Ureter (tissue), 1 donor: ENCODE measurements at places on chromosomes 6 and 20. TPM values are rescaled to one million over a fixed set of nuclear protein-coding genes. Genes with fewer than 3 reads are reported as not detected.

DNA sequence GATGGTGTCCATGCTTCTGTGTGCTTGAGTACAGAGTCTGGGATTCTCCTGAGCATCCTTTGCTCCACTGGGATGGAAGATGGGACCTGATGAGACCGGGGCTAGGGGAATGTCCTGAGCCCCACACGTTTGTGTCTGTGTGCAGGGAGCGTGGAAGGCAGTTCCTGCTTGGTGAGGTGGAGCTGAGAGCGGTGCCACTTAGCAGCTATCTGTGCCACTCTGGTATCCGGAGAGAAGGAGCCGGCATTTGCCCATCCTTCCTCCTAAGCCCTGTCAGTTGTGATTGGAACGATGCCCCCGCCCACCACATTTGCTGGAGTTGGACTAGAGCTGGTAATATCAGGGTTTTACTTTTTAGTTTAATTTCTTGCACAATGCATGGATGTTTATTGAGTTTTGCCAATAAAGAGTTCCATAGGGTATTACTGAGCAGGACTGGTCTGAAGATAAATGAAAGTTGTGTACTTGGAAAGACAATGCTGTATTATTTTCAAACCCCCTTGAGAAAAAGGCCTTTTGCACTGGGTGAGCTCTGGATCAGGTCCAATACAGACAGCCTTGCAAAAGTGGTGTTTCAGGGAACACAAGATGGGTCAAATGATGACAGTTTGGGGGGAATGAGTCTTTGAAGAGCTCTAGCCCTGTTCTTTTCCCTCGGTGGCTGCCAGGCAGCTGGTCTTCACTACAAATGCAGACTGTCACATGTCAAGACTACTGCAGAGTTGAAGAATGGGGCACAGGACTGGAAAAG, 130.8 kb downstream of the SYCP2 start:
- peak; percentile 26 for DNase-seq

The NHLRC1 gene
- 4.1 TPM for total RNA-seq

DNA sequence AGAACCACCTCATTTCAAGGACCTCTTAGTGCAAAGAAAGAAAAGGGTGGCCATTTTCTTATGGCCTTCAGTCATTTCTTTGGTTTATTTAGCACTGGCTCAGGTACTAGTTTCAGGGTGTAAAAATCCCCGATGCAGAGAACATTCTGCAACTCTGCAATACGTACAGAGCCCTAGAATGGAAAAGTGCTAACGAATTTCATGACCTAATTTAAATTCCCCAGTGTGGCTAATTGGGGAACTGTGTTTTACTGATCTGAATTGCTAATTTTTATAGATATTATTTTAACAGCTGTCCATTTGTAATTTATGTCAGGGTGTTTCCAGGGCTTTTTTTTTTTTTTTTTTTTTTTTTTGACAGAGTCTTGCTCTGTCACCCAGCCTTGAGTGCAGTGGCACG, 160.7 kb downstream of the UST start:
- DNase-seq, result no peak

GRCh38 chr6:158674342-158675131, 24.7 kb downstream of the SYTL3 start:
- no peak for DNase-seq

DNA sequence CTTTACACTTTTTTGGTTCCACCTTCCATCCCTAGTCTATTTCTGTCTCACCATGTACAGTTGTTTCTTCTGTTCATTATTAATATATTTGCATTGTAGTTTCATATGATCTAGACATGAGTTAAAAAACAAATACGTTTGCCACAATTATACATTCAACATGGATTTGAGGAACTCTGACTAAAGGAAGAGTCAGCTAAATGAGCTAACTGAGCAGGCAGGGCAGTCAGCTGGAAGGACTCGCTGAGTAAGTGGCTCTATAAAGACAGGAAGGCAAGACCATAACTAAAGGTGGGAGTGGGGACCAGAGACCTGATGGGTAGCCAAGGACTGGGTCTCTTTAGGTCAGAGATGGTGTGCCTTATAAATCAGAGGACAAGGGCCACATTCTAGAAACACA, 26.3 kb downstream of the TMX4 start:
- no peak for DNase-seq

- no peak for DNase-seq
These were observed 41.3 kb downstream of the KIAA1755 start for GRCh38 chr20:38219006-38219950.

The AIF1 gene
- total RNA-seq, result 6.7 TPM

The RGS19 gene
- 10.3 TPM for total RNA-seq

GRCh38 chr20:17849901-17850683, 118.5 kb downstream of the SNX5 start:
- DNase-seq, result peak; percentile 61

The ARG1 gene
- total RNA-seq, result not detected

The BMP6 gene
- 1.8 TPM for total RNA-seq

The GPLD1 gene
- 6.2 TPM for total RNA-seq

The WFDC12 gene
- total RNA-seq, result not detected

- DNase-seq, result no peak
These were observed 99.3 kb downstream of the B3GAT2 start for GRCh38 chr6:70857387-70858077.

The TP53INP2 gene
- 31.9 TPM for total RNA-seq
